ENCODE measurements at places on chromosomes 2 and 18. TPM values are rescaled to one million over a fixed set of nuclear protein-coding genes. Genes with fewer than 3 reads are reported as not detected.

DNA sequence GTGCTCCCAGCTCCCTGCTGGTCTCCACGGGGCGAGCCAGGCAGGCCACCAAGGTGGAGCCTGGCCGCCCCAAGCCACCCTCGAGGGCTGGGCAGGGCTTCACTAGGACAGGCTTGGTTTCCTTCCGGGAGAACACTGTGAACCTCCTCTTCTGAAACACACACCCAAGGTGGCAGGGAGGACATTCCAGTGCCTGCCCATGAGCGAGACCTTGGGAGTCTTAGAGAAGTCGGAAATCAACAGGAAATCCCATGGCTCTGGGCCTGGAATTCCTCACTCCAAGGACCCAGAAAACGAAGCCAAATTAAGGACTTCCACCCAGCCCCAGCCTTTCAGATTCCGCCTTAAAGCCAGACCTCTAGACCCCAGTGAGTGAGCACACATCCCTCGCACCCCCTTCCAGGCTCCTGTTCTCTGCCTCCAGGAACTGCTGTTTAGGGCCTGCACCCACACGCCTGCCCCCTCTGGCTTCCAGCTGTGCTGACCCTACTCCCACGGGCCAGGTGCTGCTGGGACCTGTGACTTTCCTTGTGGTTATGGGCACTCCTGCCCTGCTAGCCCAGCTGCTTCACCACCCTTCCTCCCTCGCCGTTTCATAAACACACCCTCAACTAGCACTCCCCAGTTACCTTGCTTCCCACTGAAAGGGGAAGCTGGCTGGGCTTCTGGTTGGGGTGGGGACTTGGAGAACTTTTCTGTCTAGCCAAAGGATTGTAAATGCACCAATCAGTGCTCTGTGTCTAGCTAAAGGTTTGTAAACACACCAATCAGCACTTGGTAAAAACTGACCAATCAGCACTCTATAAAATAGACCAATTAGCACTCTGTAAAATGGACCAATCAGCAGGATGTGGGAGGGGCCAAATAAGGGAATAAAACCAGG lies 13.7 kb downstream of the GPR17 start:
- peaks cover 5% of the 10 kb centered on the region for H3K27me3 ChIP-seq
- H3K4me3 ChIP-seq, result no peak overlapping the region
- no peak for DNase-seq
- no peaks in the 10 kb centered on the region for H3K36me3 ChIP-seq
- peak overlapping the region; percentile 24 for H3K27ac ChIP-seq
- peaks cover 4% of the 10 kb centered on the region for H3K4me1 ChIP-seq

- H3K4me3 ChIP-seq, result no peak overlapping the region
- H3K27me3 ChIP-seq, result peaks cover 2% of the 10 kb centered on the region
- no peak overlapping the region for H3K27ac ChIP-seq
Observed at GRCh38 chr2:161946489-161947107, 127.4 kb downstream of the DPP4 start.

- peaks cover 1% of the 10 kb centered on the region for H3K27me3 ChIP-seq
- no peak overlapping the region for H3K4me3 ChIP-seq
- H3K27ac ChIP-seq, result no peak overlapping the region
- peaks cover 20% of the 10 kb centered on the region for H3K36me3 ChIP-seq
- no peak for DNase-seq
Observed at GRCh38 chr2:106124905-106125549, 69.1 kb downstream of the UXS1 start.

- no peak overlapping the region for H3K27ac ChIP-seq
- H3K36me3 ChIP-seq, result no peaks in the 10 kb centered on the region
- no peak overlapping the region for H3K4me3 ChIP-seq
Observed at GRCh38 chr2:78602862-78603261, 422.6 kb upstream of the REG3G start.

- no peak for DNase-seq
- no peaks in the 10 kb centered on the region for H3K36me3 ChIP-seq
- no peaks in the 10 kb centered on the region for H3K27me3 ChIP-seq
- H3K4me1 ChIP-seq, result peaks cover 5% of the 10 kb centered on the region
Observed at GRCh38 chr2:65371074-65371434, 61.3 kb downstream of the SPRED2 start.

GRCh38 chr2:173874003-173874893 lies 90.9 kb downstream of the SP3 start:
- no peak overlapping the region for H3K27ac ChIP-seq
- H3K4me3 ChIP-seq, result no peak overlapping the region
- DNase-seq, result no peak
- peaks cover 3% of the 10 kb centered on the region for H3K36me3 ChIP-seq
- H3K27me3 ChIP-seq, result no peaks in the 10 kb centered on the region
- H3K4me1 ChIP-seq, result peaks cover 24% of the 10 kb centered on the region

DNA sequence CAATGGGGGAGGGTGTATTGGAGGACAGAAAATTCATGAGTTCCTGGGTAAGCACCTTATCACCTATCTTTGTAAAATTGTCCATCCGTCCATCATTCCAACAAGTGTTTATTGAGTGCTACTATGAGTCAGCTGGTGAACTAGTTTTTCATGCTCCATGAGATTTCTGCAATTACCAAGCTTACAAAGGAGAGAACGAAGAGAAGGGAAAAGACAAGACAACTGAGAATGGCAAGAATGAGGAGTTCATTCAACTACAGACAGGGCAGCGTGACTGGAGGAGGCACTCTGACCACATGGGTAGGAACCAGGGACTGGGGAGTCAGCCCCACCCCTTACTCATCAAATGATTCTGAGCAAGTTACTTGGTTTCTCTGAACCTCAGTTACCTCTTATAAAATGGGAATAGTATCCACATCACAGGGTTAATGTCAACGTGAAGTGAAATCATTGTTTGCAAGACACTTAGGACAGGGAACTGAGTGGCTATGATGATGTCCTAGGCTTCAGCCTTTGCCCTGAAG lies 18.6 kb upstream of the TXNDC2 start:
- peaks cover 41% of the 10 kb centered on the region for H3K4me1 ChIP-seq
- H3K27ac ChIP-seq, result no peak overlapping the region
- no peak for DNase-seq
- H3K4me3 ChIP-seq, result no peak overlapping the region
- H3K27me3 ChIP-seq, result peaks cover 9% of the 10 kb centered on the region

DNA sequence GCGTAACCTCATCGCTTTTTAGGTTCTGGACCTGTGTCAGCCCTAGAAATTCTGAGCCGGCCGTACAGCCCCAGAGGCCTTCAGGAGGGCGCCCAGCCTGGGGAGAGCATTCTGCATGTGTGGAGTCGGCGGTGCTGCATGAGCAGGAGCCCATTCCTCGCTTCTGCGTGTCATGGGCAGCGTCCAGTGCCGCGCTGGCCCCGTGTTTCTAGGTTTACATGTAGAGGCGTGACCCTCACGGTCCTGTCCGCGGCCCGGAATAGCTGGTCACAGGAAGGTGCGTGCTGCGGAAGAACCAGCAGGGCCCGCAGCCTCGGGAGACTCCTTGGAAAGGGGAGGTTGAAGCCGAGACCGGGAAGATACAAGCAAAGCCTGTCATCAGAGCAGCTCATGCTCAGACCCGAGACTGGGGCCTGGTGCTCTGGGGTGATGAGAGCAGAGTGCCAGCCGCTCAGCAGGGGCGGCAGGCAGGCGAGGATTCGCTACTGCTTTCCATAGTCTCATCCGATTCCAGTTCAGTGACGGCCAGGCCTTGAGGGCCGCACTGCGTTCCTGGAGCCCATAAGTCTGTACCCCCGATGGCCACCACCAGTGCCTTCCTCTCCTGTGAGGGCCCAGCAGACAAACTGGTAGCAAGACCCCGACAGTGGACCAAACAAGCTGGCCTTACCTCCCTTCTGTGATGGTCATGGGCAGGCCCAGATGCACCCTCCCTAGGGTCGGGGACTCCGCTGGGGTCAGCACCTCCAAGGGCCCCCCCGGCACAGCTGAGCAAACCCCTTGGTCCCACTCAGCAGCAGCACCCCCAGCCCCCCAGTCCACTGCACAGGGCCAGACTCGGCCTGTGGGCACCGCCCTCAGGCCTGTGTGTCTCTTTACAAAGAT lies 15.6 kb upstream of the NFATC1 start:
- peaks cover 7% of the 10 kb centered on the region for H3K27me3 ChIP-seq
- peaks cover 8% of the 10 kb centered on the region for H3K36me3 ChIP-seq
- no peak overlapping the region for H3K27ac ChIP-seq

GRCh38 chr2:238696331-238696730 lies 151.6 kb upstream of the TWIST2 start:
- no peaks in the 10 kb centered on the region for H3K4me1 ChIP-seq
- no peak overlapping the region for H3K4me3 ChIP-seq
- DNase-seq, result no peak
- H3K27me3 ChIP-seq, result peaks cover 1% of the 10 kb centered on the region
- H3K36me3 ChIP-seq, result no peaks in the 10 kb centered on the region
- H3K27ac ChIP-seq, result no peak overlapping the region

- DNase-seq, result no peak
- H3K4me3 ChIP-seq, result no peak overlapping the region
- H3K4me1 ChIP-seq, result no peaks in the 10 kb centered on the region
- no peaks in the 10 kb centered on the region for H3K27me3 ChIP-seq
Observed at GRCh38 chr2:107197594-107198294, 311.8 kb upstream of the ST6GAL2 start.

- peaks cover 67% of the 10 kb centered on the region for H3K4me1 ChIP-seq
- H3K27ac ChIP-seq, result peak overlapping the region; percentile 68
- no peak for DNase-seq
- peaks cover 15% of the 10 kb centered on the region for H3K36me3 ChIP-seq
- H3K27me3 ChIP-seq, result peaks cover 9% of the 10 kb centered on the region
Observed at GRCh38 chr2:64268330-64269048, 124.3 kb upstream of the PELI1 start.

DNA sequence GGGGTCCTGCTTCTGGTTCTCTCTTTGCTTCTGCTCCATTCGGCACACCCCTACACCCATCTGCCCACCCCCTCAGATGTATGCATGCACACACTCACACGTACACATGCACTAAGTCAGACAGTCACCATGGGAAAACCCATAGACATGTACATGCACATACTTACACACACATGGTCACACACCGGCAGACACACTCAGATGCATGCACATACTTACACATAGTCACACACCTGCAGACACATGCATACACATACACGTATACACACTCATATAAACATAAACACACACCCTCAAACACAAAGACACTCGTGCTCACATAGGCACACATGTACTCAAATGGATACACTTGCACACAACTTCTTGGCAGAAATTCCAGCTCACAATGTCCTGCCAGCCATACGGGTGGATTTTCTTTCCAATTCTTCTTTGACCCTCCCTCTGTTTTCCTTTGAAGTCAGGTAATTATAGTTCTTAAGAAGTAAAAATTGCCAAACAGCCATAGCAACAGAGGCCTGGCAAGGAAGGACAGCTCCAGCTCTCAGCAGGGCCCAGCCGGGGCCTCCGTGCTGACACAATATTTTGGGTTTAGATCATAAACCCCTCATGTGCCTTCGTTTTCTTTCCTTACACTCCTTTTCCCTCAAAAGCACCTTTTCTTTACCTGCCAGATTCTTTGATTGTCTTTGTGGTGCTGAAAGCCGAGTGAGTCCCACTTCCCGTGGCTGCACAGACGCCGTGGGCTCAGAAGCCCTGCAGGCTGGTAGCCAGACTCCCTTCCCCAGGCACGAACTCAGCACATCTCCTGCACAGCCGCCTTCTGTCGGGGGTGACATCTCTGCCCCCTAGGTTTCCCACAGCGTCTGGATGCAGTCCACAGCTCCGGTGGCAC lies 195.7 kb downstream of the ARL4C start:
- no peak overlapping the region for H3K27ac ChIP-seq
- H3K4me1 ChIP-seq, result peaks cover 8% of the 10 kb centered on the region
- no peak for DNase-seq
- no peaks in the 10 kb centered on the region for H3K27me3 ChIP-seq
- H3K4me3 ChIP-seq, result no peak overlapping the region

DNA sequence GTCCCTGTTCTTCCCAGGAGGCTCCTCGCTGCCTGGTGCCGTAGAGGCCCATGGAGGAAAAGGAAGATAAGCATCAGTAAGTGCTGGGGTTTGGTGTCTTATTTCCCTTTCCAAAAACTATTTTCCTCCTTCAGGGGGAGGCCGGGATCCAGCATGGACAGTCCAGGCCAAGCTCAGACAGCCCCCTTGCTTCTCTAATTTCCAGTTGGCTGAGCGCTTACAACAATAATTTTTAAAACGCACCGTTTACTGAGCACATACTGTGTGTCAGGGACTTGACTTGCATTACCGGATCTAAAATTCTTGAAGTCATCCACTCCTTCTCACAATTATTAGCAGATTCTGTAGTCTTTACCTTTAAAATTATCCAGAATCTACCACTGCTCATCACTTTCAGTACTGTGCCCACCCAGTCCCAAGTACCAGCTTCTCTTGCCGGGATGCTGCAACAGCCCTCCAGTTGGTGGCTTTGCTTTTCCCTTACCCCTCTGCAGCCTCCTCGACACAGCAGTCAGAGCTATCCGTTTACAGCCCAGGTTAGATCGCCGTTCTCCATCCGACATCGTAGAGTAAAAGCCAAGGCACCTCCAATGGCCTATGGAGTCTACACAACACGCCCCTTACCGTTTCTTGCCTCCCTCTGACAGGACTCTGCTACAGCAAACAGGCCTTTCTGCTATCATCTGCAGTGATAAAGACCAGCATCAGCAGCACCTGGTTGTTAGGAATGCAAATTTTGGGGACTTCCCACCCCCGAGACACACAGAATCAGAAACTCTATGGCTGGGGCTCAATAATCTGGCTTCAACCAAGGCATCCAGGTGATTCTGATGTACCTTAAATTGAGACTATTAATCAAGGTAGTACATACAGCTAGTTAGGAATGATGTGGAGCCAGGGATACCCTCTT lies 75.2 kb upstream of the TSPYL6 start:
- DNase-seq, result no peak
- H3K36me3 ChIP-seq, result no peaks in the 10 kb centered on the region
- peaks cover 11% of the 10 kb centered on the region for H3K4me1 ChIP-seq
- peak overlapping the region; percentile 45 for H3K4me3 ChIP-seq

DNA sequence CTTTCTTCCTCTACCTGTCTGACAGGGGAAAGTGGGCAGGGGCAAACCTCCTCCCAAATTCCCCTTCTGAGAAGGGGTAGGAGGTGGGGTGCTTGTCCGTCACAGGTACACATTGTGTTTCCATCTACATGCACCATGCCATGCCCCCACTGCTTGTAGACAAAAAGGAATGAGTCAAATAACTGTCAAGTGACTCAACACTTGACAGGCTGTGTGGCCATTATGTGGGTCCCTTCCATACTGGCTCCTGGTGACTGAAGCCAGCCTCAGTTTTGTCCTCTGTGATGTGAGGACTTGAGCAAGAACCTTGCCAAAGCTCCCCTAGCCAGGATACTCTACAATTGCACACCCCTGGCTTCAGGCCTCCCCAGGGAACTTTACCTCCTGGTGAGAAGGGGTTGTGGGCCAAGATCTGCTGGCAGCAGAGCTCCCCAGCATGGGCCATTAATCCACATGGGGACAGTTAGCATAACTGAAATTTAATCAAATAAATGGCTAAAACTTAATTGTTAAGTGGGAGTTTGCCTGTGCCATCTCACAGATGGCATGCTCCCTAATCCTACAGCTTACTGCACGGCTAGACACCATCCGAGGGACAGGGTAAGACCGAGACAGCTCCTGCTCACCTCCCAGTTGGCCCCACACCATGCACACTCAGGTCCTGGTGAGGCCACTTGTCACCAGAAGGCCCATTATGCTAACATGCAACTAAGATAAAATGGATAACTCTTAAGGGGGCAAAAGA lies 140.2 kb downstream of the BCL11A start:
- H3K4me3 ChIP-seq, result no peak overlapping the region
- no peaks in the 10 kb centered on the region for H3K36me3 ChIP-seq
- H3K27ac ChIP-seq, result no peak overlapping the region
- DNase-seq, result no peak
- peaks cover 3% of the 10 kb centered on the region for H3K4me1 ChIP-seq
- peaks cover 8% of the 10 kb centered on the region for H3K27me3 ChIP-seq

Gene NT5C1B
- not detected for total RNA-seq

Gene CIB4
- total RNA-seq, result not detected

Gene MALT1
- 17.3 TPM for total RNA-seq

Gene REG1B
- total RNA-seq, result not detected

Gene MARCO
- total RNA-seq, result not detected

Gene CD226
- total RNA-seq, result 0.80 TPM

Gene COX7A2L
- 94.8 TPM for total RNA-seq

Data from endothelial cell (in vitro differentiated cells).